ENCODE measurements at places on chromosomes 6 and 20. TPM values are rescaled to one million over a fixed set of nuclear protein-coding genes. Genes with fewer than 3 reads are reported as not detected.
A peak's percentile ranks its signal among the peaks of the same experiment; 100 is the strongest.

The OPRM1 gene
- not detected for total RNA-seq

The LGSN gene
- total RNA-seq, result not detected

The BTBD3 gene
- total RNA-seq, result 47.6 TPM

The HSPA1L gene
- not detected for total RNA-seq

The TRIM40 gene
- total RNA-seq, result 13.7 TPM

DNA sequence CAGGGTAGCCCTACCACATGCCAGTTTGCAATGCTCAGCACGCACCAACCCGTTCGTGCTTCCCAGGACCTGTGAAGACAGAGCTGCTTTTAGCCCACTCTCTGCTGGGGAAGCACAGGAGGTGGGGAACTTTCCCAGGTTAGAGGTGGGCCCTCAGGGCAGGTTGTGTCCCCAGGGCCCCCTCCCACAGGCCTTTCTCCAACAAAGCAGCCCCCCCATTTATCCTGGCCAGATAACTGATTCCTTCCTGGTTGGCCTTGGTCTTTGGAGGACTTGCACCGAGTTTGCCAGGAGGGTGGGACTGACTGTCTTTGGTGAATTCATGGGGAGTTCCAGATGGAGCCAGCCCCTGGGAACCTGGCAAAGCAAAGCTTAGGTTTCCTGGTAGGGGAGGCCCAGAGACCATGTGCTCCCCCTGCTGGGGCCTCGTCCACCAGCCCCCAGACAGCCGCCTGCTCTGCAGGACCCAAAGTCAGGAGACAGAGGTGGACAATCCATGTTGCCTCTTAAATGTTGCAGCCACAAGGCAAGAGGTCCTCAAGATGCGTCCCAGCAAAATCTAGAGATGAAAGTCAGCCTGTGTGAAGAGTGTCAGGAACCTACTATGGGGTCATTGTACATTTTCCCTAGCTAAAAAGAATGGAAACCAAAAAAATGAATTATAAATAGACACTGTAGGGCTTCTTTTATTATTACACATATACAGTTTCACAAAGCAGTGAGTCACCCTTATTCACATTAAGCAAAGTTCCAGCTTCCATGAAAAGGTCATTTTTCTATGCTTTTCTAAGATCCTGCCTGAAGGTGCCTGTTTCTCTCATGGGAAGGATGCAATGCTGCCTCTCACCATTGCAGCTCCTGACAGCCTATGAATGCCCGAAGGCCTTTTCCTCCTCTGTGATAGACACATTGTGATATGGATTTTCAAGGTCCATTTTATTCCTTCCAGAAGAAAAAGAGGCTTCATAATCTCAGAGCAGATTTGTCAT, 497.8 kb downstream of the PREX1 start:
- H3K36me3 ChIP-seq, result no peaks in the 10 kb centered on the region
- no peaks in the 10 kb centered on the region for H3K27me3 ChIP-seq
- no peak for DNase-seq
- H3K4me1 ChIP-seq, result no peaks in the 10 kb centered on the region

DNA sequence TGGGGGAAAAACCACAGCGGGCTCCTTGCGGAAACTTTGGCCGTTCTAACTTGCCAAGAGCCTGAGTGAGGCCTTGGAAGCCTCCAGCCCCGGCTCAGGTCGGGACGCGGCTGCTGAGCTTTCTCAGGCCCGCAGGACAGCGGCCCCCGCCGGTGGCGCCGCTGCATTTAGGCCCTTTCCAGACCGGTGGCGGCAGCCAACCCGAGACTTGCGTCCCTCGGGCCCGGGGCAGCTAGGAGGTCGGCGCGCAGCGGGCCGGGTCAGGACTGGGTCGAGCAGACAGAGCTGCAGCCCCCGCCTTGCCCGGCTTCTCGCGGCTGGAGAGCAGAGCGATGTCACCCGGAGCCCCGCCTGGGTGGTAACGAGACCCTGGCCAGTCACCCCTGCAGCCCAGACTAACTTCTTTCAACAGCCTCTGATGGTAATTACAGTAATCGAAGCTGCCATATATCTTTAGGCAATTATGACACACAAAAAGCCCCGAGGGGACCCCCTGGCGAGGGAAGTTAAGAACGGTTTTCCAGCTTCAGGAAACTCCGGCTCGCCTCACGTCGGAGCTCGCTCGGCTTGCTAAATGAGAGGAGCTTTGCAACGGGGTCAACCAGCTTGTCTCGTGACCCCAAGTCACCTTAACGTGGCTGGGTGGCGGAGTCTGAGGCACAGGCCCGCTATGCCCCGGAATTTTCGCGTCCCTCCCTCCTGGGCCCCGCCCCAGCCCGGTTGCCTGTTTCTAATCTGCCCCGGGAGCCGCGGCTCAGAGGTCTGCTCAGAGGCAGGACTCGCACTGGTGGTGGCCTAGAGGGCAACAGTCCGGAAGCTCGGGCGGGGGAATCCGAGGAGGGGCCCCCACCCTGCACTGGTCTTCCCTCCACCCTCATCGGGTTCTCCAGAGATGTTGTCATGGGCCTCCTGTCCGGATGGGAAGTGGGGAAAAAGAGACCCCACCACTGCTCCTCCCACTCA, 3.0 kb downstream of the NR2E1 start:
- H3K4me1 ChIP-seq, result peaks cover 56% of the 10 kb centered on the region
- H3K27ac ChIP-seq, result no peak overlapping the region
- no peaks in the 10 kb centered on the region for H3K36me3 ChIP-seq

GRCh38 chr6:169452869-169453620, 199.4 kb upstream of the THBS2 start:
- no peaks in the 10 kb centered on the region for H3K27me3 ChIP-seq
- peak overlapping the region; percentile 80 for H3K27ac ChIP-seq
- no peaks in the 10 kb centered on the region for H3K36me3 ChIP-seq
- no peak overlapping the region for H3K4me3 ChIP-seq
- DNase-seq, result no peak

GRCh38 chr20:4434681-4435080, 287.0 kb upstream of the PRND start:
- no peaks in the 10 kb centered on the region for H3K36me3 ChIP-seq
- H3K4me3 ChIP-seq, result no peak overlapping the region
- no peak for DNase-seq
- H3K27ac ChIP-seq, result no peak overlapping the region
- no peaks in the 10 kb centered on the region for H3K27me3 ChIP-seq

- no peak overlapping the region for H3K4me3 ChIP-seq
- DNase-seq, result no peak
- no peaks in the 10 kb centered on the region for H3K4me1 ChIP-seq
- H3K27ac ChIP-seq, result no peak overlapping the region
These were observed 255.6 kb downstream of the MAFB start for GRCh38 chr20:40433341-40433861.

GRCh38 chr20:50467174-50467573, 43.0 kb upstream of the PTPN1 start:
- H3K4me1 ChIP-seq, result no peaks in the 10 kb centered on the region
- no peak overlapping the region for H3K4me3 ChIP-seq
- no peak overlapping the region for H3K27ac ChIP-seq
- H3K36me3 ChIP-seq, result no peaks in the 10 kb centered on the region
- no peak for DNase-seq

DNA sequence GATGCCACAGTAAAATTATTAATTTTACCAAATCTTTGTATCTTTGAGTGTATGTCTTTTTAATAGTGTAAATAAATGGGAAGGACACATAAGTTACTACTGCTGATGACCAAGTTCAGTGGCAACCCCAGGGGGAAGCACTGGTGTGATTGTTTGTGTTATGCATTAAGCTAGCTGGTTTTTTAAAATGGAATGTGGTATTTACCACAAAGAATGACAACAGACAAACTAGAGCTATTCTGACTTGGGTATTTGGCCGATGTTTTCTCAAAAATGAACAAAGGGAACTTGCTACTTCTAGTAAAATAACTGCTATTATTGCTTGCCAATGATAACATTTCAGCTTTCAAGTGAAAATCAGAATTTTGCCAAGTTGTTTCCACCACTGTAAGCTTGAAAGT, 2.9 kb downstream of the FNDC1 start:
- H3K36me3 ChIP-seq, result no peaks in the 10 kb centered on the region
- no peaks in the 10 kb centered on the region for H3K27me3 ChIP-seq
- H3K4me1 ChIP-seq, result peaks cover 5% of the 10 kb centered on the region
- no peak for DNase-seq

DNA sequence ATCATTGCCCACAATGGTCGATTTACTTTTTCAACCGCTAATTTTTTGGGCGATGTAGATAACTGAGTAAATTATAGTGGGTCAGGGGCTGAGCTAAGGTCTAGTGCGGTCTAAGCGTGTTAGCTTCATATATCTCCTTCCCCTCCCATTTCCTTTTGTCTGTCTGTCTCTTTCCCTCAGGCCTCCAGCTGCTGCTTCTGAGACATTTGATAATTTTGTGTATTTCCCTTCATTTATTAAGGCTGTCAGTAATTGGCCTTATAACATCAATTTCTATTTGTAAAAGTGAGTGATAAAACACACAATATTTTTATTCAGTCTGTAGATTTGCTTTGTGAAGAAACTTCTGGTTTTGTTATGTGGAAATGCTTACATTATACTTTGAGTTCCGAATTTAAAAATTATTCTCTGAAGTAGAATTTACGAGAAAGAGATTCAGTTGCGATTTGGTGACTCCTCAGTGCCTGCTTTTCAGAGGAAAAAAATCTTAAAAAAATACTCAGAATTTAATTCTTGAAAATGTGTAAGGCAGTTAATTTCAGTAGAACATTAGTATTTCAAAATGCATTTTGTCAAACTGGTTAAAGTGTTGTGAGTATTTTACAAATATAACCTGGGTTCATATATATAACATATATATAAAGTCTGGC, 1.4 kb downstream of the TMEM170B start:
- H3K4me3 ChIP-seq, result peak overlapping the region; percentile 95
- H3K27me3 ChIP-seq, result no peaks in the 10 kb centered on the region
- H3K4me1 ChIP-seq, result no peaks in the 10 kb centered on the region

- no peaks in the 10 kb centered on the region for H3K4me1 ChIP-seq
- no peak overlapping the region for H3K27ac ChIP-seq
- H3K27me3 ChIP-seq, result no peaks in the 10 kb centered on the region
- no peak for DNase-seq
- H3K36me3 ChIP-seq, result no peaks in the 10 kb centered on the region
- no peak overlapping the region for H3K4me3 ChIP-seq
These were observed 92.6 kb upstream of the CLVS2 start for GRCh38 chr6:122903266-122903915.

DNA sequence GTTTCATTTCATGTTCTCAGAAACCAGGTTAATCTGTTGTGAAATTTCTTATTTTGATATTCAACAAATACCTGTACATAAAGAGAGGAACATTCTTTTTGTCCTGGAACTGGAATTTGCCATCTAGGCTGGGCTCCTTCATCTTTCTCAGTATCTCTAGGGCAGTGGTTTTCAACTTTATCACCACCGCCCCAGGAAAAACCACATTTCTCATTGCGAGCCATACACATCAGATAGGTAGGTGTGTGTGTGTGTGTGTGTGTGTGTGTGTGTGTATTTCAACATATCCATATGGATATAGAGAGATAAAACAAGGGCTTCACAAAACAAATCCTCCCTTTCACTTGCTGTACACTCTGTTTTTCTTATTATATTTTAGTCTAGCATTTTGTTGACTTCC, 24.1 kb downstream of the BFSP1 start:
- no peak overlapping the region for H3K27ac ChIP-seq
- peaks cover 12% of the 10 kb centered on the region for H3K4me1 ChIP-seq
- DNase-seq, result no peak

- H3K36me3 ChIP-seq, result no peaks in the 10 kb centered on the region
- no peak overlapping the region for H3K27ac ChIP-seq
- H3K4me1 ChIP-seq, result no peaks in the 10 kb centered on the region
- DNase-seq, result no peak
- no peak overlapping the region for H3K4me3 ChIP-seq
- H3K27me3 ChIP-seq, result no peaks in the 10 kb centered on the region
These were observed 317.6 kb downstream of the TPBG start for GRCh38 chr6:82681119-82681714.

- no peaks in the 10 kb centered on the region for H3K4me1 ChIP-seq
- H3K27me3 ChIP-seq, result no peaks in the 10 kb centered on the region
- H3K4me3 ChIP-seq, result no peak overlapping the region
These were observed 400.0 kb upstream of the HTR1E start for GRCh38 chr6:86537292-86537861.

DNA sequence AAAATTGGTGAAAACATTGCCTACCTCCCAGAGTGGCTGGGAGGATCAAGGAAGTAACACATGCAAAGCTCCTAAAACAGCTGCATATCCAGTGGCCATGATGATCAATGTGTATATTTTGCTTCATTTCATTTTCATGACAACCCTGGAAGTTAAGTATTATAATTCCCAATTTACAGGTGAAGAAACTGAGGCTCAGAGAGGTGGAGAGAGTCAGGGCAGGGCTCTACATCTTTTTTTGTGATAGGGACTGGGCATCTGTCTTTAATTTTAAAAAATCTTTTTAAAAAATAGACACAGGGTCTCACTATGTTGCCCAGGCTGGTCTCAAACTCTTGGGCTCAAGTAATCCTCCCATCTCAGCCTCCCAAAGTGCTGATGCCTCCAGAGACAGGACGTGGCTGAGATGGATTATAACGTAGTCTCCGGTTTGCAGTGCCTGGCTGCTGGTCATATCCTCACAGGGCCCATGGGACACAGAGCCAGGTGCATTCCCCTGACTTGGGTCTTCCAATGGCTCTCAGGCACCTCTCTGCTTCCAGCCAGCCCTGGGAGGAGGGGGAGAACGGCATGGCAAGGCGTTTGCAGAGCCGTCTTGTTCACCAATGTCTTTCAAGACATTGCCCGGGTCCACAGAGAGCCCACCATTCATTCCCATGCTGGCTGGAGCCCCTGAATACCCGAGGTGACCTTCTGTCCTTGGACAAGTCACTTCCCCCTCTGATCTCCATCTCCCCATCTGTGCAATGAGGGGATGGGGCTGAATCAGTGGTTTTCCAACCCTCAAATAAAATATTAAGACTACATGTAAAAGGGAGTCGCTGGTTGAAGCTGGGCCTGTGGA, 38.3 kb downstream of the HNF4A start:
- H3K27ac ChIP-seq, result peak overlapping the region; percentile 80
- no peaks in the 10 kb centered on the region for H3K36me3 ChIP-seq
- no peak for DNase-seq
- peak overlapping the region; percentile 53 for H3K4me3 ChIP-seq
- no peaks in the 10 kb centered on the region for H3K4me1 ChIP-seq
- no peaks in the 10 kb centered on the region for H3K27me3 ChIP-seq

GRCh38 chr6:74065705-74066104, 369.7 kb downstream of the CD109 start:
- no peak overlapping the region for H3K27ac ChIP-seq
- DNase-seq, result no peak
- peaks cover 4% of the 10 kb centered on the region for H3K27me3 ChIP-seq
- H3K36me3 ChIP-seq, result no peaks in the 10 kb centered on the region
- no peaks in the 10 kb centered on the region for H3K4me1 ChIP-seq
- no peak overlapping the region for H3K4me3 ChIP-seq

DNA sequence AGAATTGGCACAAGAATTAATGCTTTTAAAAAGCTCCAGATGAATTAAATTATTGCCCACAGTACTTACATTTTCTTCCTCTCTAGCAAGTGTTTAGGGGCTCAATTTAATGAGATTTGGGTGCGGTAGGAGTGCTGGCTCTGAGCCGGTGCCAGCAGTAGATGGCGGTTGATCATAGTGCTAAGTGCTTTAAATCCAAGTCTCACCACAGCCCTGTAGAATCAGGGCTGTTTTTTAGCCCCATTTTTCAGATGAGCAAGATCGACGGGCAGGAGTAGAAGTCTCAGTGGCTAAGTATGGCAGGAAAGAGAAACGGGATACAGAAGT, 136.9 kb upstream of the SALL4 start:
- no peak overlapping the region for H3K27ac ChIP-seq
- no peaks in the 10 kb centered on the region for H3K27me3 ChIP-seq
- H3K4me1 ChIP-seq, result no peaks in the 10 kb centered on the region
- DNase-seq, result no peak
- no peak overlapping the region for H3K4me3 ChIP-seq
- H3K36me3 ChIP-seq, result no peaks in the 10 kb centered on the region
